Gastroesophageal sphincter (tissue), 4 donors: ENCODE measurements at places on chromosomes 12 and 14. TPM values are rescaled to one million over a fixed set of nuclear protein-coding genes. Genes with fewer than 3 reads are reported as not detected.

- no peak for ATAC-seq
- no peak overlapping the region for H3K27ac ChIP-seq
- no peaks in the 10 kb centered on the region for H3K36me3 ChIP-seq
Observed at GRCh38 chr12:111171832-111172231, 197.1 kb downstream of the PHETA1 start.

DNA sequence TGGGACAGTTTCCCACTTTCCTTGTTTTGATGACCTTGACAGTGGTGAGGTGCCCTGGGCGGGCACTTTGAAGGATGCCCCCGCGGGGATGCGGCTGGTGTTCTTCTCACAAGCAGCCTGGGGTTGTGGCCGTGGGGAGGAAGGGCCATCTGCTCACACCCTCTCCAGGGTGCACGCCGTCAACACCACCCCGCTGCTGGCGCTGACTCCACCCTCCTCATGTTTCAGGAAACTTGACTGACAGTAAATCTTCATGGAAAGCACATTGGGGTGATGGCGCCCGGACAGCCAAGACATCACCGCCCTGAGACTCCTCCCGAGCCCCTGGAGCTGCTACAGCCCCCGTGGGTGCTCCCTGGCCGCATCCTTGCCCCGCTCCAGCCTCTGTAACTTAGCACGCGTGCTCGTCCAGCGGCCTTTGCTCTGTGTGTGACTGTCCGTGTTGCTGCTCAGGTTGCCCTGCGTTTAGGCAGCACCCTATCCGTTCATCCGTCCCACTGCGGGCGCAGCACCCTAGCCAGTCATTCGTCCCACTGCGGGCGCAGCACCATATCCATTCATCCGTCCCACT, 150.2 kb upstream of the C14orf180 start:
- peaks cover 62% of the 10 kb centered on the region for H3K27me3 ChIP-seq
- H3K4me1 ChIP-seq: no peaks in the 10 kb centered on the region
- no peaks in the 10 kb centered on the region for H3K36me3 ChIP-seq
- H3K4me3 ChIP-seq: no peak overlapping the region
- H3K27ac ChIP-seq: no peak overlapping the region
- ATAC-seq: no peak

GRCh38 chr12:21907948-21908837, 33.0 kb downstream of the ABCC9 start:
- no peak overlapping the region for H3K27ac ChIP-seq
- H3K4me3 ChIP-seq: no peak overlapping the region
- no peaks in the 10 kb centered on the region for H3K27me3 ChIP-seq
- H3K4me1 ChIP-seq: no peaks in the 10 kb centered on the region
- ATAC-seq: no peak
- no peaks in the 10 kb centered on the region for H3K36me3 ChIP-seq

- no peaks in the 10 kb centered on the region for H3K27me3 ChIP-seq
- no peaks in the 10 kb centered on the region for H3K4me1 ChIP-seq
- no peak overlapping the region for H3K27ac ChIP-seq
- H3K36me3 ChIP-seq: no peaks in the 10 kb centered on the region
- H3K4me3 ChIP-seq: no peak overlapping the region
Observed at GRCh38 chr12:60947533-60947932, 1312.7 kb upstream of the USP15 start.

Gene KLRD1
- total RNA-seq: 0.77 TPM

Gene MRPL51
- 62.6 TPM for total RNA-seq
